Foreskin keratinocyte (primary cell): ENCODE measurements at places on chromosomes 12 and 14.

- DNase-seq, result no peak
Observed at GRCh38 chr14:55450124-55450523, 9.7 kb upstream of the TBPL2 start.

GRCh38 chr14:31021576-31021949, 3.9 kb upstream of the AP4S1 start:
- no peak for DNase-seq

- DNase-seq, result no peak
Observed at GRCh38 chr12:24049728-24050127, 100.3 kb upstream of the SOX5 start.

DNA sequence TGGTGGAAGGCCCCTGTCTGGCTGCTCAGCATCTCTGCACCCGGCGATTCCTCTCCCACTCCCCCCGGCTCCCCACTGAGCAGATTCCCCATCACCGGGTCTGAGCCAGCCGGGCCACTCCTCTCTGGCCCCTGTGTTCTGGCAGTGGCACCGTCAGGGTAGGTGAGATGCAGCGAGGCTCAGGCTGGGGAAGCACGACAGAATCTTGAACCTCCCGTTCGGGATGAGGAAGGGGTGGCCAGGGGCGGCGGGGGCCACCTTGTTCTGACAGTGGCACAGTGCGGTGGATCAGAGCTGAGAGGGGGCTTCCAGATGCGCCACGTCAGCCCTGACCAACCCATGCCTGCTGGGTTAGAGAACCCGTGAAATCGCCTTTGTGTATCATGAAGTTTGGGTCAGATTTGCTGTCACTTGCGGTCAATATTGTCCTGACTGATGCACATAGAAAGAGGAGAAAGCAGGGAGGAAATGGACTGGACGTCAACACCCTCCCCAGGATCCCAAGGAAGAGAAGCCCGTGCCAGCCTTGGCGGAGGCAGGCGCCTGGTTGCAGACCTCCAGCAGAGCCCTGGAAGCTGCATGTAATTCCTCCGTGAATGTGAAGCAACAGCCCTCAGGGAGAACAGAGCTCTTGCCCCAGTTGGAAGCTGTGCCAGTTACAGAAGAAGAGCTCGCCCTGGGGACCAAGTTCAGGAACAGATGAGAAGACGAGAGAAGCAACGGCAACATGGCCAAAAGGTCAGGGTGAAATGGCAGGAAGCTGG, 137.1 kb upstream of the SFSWAP start:
- no peak for DNase-seq

GRCh38 chr14:103516426-103517173, 6.0 kb downstream of the CKB start:
- DNase-seq, result no peak

DNA sequence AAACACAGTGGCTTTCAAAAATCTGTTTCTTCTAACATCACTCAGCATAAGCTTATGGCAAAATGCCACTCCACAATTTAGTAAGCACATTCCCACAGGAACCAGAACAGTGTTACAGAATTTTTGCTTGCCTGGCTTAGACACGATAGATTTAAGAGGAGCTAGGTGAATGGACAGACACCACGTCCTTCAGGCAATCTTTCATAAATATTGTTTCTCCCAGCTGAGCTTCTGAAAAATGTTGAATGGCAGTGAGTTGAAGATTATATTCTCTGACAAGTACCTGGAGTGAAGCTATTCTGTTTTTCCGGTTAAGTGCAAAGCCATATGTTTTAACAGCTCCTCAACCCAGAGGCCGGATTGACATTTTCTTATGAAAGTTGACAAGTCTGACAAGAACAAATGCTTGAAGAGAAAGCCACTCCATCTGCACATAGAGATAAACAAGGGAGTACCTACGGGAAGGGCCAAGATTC, 102.0 kb downstream of the FSCB start:
- no peak for DNase-seq

GRCh38 chr12:30748147-30748546, 6.6 kb downstream of the CAPRIN2 start:
- no peak for DNase-seq

DNA sequence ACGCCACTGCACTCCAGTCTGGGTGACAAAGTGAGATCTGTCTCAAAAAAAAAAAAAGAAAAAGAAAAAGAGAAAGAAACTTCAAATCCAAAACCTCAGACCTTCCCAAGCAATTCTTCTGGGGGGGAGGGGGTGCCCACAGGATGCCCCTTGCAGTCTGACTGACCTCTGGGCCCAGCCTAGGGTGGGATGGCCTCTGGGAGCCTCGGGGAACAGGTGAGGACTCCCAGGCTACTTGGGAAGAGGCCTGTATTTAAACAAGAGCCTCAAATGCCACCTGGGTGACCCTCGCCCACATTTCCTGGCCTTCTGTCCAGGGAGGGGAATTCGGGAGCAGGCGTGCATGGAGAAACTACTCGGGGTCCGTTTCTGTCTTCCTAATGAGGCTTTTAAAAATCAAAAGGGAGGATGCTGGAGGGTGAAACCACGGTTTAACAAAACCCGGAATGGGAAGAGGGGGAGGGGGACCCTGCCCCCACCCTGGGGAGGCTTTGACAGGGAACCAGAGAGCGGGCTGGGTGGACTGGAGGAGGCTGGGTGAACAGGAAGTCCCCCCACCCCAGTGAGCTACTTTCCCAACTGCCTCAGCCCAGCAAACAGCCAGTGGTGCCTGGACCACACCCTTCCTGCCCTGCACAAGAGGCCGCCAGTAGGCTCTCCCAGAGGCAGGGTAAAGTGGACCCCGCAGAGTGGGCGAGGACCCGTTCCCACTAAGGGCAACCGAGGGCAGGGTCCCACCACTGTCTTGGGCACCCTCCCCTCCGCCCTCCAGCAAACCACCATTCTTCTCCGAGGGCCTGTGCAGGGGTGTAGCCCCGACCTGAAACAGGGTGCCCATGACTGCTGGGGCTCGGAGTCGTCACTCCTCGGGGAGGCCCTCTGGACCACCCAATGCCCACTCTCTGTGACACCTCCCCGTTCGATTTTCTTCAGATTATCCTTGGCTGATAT, 1.5 kb upstream of the FBRSL1 start:
- DNase-seq, result no peak

DNA sequence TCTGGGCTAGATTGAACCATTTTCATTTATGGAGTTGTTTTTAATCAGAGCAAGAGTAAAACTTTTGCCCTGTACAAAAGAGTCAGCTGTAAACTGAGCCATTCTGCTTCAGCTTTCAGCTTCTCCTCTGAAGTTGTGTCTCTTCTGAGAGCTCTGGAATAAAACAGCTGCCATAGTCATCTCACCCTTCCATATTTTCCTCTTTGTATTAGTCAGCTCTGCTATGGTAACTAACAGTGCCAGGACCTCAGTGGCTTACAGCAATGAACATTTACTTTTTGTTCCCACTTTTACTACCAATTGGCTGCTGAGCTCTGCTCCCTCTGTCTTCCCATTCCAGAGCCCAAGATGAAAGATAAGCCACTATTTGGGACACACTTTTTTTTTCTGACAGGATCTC, 178.5 kb downstream of the DAD1 start:
- no peak for DNase-seq

- peak; percentile 68 for DNase-seq
Observed at GRCh38 chr14:81472096-81472800, 61.4 kb downstream of the SEL1L start.

DNA sequence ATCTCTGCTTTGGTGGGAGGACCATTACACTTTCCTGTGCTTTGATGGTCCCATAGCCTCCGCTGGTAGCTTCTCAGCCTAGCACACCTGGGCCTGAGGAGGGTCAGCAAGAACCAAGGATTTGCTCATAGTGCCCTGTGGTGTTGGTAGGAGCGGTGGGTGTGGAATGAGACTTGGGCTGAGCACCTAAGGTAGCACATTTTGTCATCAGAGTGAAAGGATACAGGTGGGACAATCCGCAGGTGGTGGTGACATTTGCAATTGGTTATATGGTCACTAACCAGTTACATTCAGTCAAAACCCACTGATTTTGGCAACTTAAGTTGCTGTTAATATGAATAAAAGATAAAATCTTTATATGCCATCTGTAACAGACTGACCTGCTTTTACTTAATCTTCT, 46.7 kb downstream of the TTC6 start:
- no peak for DNase-seq

DNA sequence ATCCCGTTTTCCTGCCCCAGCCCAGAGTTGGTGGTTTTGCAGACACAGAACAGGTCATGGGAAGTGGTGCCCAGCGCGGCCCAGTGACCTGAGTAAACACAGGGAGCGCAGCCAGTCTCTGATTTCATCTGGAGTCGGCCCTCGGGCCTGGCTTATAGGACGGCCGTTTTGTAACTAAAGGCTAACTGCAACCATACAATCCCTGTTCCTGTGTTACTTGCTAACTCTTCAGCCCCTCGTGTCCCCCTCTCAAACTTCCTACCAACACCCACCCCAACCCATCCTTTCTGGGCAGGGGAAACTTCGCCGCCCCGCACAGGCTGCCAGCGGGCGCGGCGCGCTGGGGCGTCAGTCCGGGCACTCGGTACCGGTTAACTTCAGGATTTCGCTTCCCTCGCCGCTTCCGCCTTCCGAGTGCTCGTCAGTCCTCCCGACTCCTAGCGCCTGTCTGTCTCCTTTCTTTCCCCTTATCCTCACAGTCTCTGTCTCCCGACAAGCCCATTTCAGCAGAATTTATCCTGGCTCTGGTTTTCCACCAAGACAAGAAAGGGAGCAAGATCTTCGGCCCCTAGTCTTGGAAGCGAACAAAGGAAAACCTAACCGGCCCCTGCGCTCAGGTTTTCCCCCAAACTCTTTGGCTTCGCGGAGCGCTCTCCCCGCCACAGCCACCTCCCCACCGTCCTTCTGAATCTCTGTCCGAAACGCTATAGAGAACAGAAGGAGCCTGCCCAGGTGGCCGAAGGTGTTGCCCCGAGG, 2.0 kb downstream of the SIX1 start:
- DNase-seq, result no peak

DNA sequence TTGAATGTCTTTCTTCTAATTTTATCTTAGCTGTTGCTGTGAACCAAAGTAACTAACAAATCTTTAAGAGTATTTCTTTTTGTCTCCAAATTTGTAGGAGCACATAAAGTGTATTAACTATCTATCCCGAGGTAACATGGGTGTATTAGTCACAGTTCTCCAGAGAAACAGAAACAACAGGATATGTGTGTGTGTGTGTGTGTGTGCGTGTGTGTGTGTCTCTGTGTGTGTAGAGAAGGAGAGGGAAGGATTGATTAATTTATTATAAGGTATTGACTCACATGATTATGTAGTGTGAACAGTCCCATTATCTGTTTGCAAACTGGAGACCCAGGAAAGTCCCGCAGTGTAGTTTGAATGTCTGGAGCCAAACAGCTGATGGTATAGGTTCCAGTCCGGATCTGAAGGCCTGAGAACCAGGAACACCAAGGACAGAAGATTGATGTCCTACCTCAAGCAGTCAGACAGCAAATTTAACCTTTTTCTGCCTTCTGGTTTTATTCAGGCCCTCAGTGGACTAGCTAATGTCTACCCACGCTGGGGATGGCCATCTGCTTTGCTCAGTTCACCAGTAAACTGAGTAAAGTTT, 14.4 kb downstream of the G2E3 start:
- peak; percentile 69 for DNase-seq

- no peak for DNase-seq
Observed at GRCh38 chr14:55157080-55157479, 28.0 kb downstream of the LGALS3 start.

- DNase-seq, result no peak
Observed at GRCh38 chr14:100781952-100782351, 44.0 kb upstream of the MEG3 start.

DNA sequence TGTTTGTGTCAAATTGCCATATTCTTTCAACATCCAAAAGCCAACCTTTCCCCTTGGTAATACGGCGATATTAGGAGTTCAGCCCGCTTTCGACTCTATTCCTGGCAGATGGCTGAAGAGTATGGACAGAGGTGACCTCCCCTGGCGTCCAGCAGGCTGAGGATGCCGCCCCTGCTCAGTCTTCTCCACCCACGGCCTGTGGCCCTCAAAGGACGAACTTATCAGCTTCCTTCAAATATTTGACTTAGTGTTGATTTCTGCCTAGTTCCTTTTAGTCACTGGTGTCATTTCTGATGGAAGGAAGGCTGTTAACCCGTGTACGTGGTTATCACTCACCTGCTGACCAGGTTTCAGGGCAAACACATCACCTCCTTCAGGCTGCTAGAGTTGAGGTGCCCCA, 65.0 kb downstream of the TESC start:
- no peak for DNase-seq

DNA sequence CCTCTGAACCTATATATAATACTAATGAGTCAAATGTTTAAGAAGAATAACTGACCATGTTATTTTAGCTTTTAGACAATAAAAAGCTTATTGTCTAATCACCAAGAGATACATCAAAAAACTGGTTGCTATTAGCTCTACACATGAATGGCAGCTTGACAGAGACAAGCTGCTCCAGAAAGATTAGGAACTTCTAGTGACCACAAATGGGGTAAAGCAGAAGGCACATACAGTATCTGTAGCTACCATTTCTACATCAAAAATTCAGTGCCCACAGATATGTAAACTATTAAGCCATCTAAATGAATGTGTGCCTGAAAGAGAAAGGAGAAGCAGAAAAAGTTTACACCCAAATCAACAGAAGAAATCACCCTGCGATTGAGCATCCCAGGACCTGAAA, 2.4 kb downstream of the AREL1 start:
- DNase-seq, result no peak

DNA sequence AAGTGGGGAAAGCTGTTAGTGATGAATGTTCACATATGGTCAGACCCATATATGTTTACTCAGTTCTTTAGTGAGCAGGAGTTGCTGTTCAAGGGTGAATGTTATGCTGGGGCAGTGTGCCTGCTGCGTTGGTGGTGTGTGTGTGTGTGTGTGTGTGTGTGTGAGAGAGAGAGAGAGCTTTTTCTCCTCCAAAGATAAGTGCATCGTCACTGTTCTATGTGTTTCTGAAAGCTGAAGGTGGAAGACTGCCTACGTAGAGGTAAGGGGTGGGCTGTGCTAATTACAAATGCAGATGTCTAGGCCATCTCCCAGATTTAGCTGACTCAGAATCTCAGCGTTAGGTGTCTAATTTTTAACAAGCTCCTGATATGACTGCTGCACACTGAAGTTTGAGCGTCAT, 10.5 kb downstream of the GABARAPL1 start:
- no peak for DNase-seq
